RKO (cell line): ENCODE measurements at places on chromosomes 1 and 21.

DNA sequence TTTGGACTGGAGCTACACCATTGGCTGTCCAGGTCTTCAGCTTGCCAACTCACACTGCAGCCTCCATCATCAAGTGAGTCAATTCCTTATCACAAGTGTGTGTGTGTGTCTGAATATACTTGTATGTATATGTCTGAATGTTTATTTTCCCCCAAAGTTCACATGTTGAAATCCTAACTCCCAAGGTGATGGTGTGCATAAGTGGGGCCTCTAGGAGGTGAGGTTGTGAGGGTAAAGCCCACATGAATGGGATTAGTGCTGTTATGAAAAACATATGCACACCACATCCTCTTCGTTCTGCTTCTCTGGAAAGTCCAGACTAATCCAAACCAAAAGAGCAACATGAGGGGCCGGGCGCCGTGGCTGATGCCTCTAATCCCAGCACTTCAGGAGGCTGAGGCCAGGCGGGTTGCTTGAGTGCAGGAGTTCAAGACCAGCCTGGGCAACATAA, 48.7 kb upstream of the LBR start:
- DNase-seq: peak; percentile 23

- DNase-seq: peak; percentile 63
Measured at GRCh38 chr1:115182012-115182715, 92.9 kb upstream of the TSPAN2 start.

- no peak for DNase-seq
Measured at GRCh38 chr1:204268101-204268500, 54.3 kb upstream of the GOLT1A start.

- no peak for DNase-seq
Measured at GRCh38 chr1:164563721-164564360, 4.9 kb downstream of the PBX1 start.

GRCh38 chr1:70906800-70907199, 140.8 kb downstream of the PTGER3 start:
- DNase-seq: no peak

GRCh38 chr1:168637350-168637991, 61.1 kb downstream of the XCL1 start:
- peak; percentile 49 for DNase-seq

- DNase-seq: no peak
Measured at GRCh38 chr1:52576074-52576473, 23.2 kb upstream of the TUT4 start.

- no peak for DNase-seq
Measured at GRCh38 chr21:17334484-17334883, 178.4 kb upstream of the CXADR start.

DNA sequence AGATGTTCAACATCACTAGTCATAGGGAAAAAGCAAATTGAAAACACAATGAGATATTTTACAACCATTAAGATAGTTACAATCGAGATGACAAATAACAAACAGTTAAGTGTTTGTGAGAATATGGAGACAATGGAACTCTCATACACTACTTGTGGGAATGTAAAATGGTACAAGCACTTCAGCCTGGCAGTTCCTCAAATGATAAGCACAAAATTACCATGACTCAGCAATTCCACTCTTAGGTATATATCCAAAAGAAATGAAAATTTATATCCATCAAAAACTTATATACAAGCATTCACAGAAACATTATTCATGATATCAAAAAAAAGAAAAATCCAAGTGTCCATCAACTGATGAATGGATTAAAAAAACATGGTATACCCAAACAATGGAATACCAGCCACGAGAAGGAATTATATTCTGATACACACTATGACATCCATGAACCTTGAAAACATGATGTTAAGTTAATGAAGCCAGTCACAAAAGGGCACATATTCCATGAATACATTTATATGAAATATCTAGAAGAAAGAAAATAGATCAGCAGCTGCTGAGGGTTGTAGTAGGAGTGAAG, 76.4 kb downstream of the EVI5 start:
- DNase-seq: no peak

DNA sequence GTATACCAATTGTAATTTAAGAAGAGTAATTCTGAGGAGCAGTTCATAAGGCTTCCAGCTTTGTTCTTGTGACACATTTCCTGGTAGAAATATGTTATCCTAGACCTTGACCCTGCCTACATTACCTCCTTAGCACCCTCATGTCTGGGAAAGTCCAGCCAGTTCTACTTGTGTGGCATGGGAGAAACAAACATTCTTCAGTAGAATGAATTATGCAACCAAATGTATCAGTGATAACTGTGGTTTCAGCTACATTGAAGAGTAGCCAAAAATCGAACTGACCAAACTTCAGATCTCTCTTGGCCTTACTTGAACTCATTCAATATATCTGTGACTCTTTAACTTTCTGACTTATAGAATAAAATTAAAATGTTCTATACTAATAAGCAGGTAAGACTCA, 308.1 kb upstream of the LYPLAL1 start:
- no peak for DNase-seq

GRCh38 chr1:155018617-155019348, 14.8 kb downstream of the DCST2 start:
- DNase-seq: no peak

DNA sequence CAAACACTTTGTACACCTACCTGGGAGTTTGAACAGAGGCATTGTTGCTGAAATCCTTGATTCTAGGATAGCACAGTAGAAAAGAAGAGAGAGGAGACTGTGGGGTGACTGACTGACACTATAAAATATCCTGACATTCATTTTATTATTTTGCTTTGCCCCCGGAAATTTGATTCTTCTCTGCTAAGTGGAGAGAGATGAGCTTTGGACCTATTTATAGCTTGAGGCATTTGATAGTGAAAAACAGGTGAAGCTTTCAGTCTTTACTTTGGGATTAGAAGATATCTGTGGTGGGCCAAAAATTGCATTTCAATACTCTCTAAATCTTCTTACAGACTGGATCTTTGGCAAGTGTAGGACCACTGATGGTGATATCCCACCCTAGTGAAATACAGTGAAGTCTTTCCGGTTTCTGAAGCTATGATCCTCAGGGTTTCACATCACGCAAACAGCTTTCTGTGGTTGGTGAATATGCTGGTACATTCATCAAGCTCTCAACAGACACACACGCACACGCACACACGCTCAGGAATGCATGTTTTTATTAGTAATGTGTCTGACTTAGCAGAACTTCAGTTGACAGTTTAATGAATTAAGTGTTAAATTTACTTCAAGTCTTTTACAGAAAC, at the start of gene AMPD1:
Gene AMPD1, minus strand, starts transcription at position 117 of the 629 bp plus-strand sequence. Its CDS starts 75 bp downstream, at position 42.
- DNase-seq: peak; percentile 27

DNA sequence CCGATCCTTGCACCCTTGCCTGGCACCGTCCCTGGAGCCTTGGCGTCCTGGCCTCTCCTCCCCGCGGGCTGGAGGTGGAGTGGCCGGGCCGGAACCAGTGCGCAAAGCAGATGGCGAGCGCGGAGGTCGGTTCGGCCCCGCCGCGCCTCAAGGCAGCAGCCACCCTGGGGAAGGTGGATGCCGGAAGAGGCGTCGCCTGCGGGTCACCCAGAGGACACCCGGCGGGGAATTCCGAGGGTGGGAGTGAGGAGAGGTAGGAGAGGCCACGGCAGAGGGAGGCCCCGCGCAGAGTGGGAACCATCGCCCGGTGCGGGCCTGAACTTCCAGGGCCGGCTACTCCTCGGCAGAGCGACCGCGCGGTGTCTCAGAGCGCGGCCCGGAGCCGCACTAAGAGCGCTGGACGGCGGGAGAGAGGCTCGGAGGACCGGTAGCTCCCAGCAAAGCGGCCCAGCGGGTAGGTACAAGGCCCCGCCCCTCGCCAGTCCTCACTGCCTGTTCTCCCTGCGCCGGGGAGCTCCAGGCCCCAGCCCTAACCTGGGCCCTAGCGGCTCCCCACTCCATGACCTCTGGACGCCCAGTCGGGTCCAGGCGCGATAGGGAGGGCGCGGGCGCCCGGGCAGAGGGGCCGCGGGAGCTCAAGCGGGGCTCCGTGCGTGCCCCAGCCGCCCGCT, at the start of gene RNF207:
Gene RNF207, plus strand, starts transcription at position 271 of the 671 bp plus-strand sequence. CDS start 417 bp downstream, outside the sequence.
- DNase-seq: peak; percentile 75

- no peak for DNase-seq
Measured at GRCh38 chr1:109079240-109079622, 3.4 kb upstream of the TAF13 start.

DNA sequence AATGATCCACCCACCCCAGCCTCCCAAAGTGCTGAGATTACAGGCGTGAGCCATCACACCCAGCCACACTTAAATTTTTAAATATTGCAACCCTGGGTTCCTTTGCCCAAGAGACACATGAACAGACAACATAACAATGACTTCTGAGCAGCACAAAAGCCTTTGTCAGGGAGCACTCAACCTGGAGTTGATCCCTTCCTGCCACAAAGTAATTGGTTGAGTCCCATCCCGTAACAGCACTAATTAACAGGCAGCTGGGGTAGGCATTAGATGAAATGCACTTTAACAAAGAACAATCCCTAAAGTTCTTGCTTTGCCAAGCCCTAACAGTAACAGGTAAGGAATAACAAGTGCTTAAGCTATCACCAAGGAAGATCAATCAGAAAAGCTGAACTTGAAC, 5.9 kb upstream of the BCAR3 start:
- no peak for DNase-seq

- DNase-seq: no peak
Measured at GRCh38 chr1:171787686-171788480, 6.4 kb downstream of the METTL13 start.

DNA sequence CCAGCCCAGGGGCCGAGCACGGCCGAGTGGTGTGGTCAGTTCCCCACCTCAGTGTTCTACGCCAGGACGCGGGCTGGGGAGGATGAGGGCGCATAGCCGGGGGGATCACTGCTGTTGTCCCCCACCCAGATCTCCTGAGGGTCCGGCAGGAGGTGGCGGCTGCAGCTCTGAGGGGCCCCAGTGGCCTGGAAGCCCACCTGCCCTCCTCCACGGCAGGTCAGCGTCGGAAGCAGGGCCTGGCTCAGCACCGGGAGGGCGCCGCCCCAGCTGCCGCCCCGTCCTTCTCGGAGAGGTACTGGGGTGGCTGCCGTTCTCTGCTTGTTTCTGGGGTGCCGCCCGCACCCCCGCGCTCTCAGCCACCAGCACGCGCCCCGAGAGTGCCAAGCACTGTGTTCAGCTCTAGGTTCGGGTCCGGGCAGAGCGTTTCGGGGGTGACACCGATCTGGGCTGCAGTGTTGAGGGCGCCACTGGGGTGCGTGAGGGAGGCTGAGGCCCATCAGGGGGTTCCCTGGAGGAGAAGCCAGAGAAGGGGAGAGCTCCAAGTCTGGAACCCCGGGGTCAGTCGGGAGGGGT, 17.4 kb downstream of the SAMD11 start:
- DNase-seq: no peak

GRCh38 chr21:44793592-44794374, 7.8 kb downstream of the UBE2G2 start:
- no peak for DNase-seq

DNA sequence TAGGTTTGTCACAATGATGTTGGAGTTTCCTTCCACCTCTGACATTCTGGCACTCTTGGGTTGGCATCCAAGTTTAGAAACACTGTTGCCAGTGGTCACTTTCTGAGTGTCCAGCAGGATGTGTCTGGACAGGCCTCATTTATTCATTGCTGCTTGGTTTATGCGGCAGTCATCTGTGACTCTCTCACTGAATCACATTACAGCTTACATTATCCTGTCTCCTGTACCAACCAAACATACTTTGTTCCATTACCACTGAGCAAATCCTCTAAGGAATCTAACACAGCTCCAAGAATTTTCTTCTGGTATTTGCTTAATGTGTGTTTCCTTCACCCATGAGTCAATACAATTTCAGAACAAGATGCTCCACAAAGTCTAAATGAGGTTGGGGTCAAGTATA, 19.9 kb downstream of the SGIP1 start:
- peak; percentile 19 for DNase-seq

GRCh38 chr1:22710701-22711049, at the start of gene EPHB2:
Gene EPHB2, plus strand, starts transcription at chr1:22710839. Its CDS starts 144 bp downstream, at chr1:22710983.
- peak; percentile 66 for DNase-seq

DNA sequence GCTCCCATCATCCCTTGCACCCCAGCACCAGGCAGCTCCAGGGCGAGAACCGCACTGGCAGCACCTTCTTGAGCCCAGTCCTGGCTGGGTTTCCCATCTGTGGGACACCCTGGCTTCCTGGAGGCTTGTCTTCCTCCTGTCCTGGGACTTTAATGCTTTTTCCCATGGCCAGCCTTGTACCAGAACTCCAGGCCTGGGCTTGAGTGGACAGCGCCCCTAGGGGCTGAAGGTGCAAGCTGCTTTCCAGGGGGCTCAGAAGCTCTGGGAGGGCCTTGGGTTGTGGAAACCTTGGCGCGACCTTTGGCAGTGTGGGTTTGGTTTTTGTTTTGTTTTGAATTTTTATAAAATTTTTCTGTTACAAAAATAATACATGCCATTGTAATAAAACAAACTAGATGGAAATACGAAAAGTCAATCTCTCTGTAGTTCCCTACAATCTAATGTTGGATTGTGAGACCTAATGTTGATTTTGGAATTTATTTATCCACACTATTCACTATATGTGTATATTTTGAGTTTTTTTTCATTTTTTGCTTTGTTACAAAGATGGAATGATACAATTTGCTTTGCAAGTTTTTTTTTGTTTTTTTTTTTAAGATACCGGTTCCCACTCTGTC, 33.8 kb upstream of the RPL11 start:
- DNase-seq: peak; percentile 57

DNA sequence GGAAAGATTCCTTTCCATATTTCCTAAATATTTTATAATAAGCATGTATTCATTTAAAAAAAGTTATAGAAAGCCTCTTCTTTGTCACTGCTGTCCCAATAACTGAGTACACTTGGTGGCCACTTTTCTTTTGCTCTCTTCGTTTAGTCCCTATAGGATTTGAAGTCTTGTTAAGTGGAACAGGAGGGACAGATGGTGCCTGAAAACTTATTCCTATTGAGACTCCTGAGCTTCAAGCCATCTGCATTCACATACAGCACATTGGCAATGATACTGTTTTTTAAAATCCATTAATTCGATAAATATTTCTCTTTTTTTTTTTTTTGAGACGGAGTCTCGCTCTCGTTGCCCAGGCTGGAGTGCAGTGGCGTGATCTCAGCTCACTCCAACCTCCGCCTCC, 2.0 kb upstream of the ZBTB40 start:
- DNase-seq: no peak

GRCh38 chr1:38222891-38223290, 176.3 kb upstream of the POU3F1 start:
- no peak for DNase-seq

DNA sequence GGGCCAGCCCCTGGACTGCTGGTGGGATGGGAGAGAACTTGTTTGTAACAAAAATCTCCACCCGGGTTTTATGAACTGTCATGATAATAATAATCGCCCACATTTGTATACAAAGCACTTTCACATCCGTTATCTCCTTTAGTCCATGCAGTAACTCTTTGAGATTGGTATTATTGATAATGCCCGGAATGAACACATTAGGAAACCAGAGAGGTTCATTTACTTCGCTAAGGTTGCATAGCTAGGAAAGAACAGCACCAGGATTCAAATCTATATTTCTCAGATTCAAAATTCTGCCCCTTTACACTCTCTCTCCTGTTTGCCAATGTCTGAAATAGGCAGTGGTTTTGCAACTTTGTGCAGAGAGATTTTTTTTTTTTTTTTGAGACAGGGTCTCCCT, 131.4 kb downstream of the FOXD2 start:
- DNase-seq: no peak

GRCh38 chr1:201556841-201557571, 18.1 kb downstream of the NAV1 start:
- no peak for DNase-seq

GRCh38 chr1:159141584-159142390, 29.6 kb upstream of the CADM3 start:
- peak; percentile 41 for DNase-seq
